ENCODE measurements at places on chromosomes 5 and 9.

DNA sequence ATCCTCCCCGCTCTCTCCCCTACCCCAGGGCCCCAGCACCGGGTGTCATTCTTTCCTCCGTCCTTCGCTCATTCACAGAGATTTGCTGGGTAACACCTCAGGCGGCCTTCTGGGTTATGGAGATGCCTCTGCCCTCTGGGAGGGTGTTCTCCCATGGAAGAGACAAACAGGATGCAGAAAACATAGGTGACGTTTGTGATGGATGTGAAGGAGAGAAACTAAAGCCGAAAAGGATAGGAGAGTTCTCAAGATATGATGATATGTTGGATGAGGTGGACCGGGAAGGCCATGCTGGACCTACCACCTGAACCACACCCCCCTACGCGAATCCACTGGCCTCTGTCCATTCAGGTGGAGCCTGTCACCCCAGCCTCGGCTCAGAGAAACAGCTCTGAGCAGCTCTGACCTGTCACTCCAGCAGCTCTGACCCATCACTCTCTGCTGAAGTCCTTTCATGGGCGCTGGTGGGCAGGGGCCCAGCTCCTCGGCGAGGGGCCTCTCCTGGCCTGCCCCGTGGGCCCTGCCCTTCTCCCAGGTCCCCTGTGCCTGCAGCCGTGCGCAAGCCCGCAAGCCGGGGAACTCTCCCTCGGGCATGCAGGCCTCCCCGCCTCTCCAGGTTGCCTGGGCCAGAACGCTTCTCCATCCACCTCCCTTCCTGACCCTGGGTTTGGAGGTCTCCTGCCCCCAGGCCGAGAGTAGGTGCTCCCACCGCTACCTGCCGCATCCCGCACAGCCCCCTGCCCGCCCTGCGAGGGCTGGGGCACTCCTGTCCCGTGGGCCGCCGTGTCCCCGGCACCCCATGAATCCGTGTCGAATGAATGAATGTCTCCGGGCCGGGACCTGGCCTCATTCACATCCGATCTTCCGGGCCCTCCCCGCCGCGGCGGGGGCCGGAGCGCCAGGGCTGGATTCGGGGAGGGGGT, 717 bp upstream of the NCS1 start:
- peak overlapping the region; percentile 71 for H3K4me3 ChIP-seq
- DNase-seq = no peak
- peaks cover 13% of the 10 kb centered on the region for H3K27me3 ChIP-seq
- peaks cover 15% of the 10 kb centered on the region for H3K4me1 ChIP-seq
- no peak overlapping the region for H3K27ac ChIP-seq
- H3K36me3 ChIP-seq = peaks cover 2% of the 10 kb centered on the region

- no peaks in the 10 kb centered on the region for H3K36me3 ChIP-seq
- DNase-seq = no peak
- H3K4me1 ChIP-seq = peaks cover 41% of the 10 kb centered on the region
Measured at GRCh38 chr9:99103901-99104458, 933 bp upstream of the TGFBR1 start.

DNA sequence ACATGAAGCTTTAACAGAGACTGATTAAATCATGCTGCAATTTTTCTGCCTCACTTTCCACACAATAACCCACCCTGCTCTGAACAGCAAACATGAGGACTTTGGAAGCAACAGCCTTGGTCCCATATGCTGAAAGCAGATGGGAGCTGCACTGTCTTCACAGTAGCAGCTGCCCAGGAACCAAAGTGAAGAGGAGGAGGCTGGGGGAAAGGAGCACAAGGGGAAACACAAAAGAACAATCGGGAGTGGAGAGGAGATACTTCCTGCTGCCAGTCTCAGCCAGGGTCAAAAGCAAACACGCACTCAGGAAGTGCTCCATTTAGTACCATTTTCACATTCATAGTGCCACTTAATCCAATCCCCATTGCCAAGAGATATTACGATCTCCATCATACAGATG, 183.3 kb upstream of the PUM3 start:
- DNase-seq = no peak
- no peak overlapping the region for H3K27ac ChIP-seq
- no peak overlapping the region for H3K4me3 ChIP-seq
- no peaks in the 10 kb centered on the region for H3K36me3 ChIP-seq
- H3K4me1 ChIP-seq = no peaks in the 10 kb centered on the region

DNA sequence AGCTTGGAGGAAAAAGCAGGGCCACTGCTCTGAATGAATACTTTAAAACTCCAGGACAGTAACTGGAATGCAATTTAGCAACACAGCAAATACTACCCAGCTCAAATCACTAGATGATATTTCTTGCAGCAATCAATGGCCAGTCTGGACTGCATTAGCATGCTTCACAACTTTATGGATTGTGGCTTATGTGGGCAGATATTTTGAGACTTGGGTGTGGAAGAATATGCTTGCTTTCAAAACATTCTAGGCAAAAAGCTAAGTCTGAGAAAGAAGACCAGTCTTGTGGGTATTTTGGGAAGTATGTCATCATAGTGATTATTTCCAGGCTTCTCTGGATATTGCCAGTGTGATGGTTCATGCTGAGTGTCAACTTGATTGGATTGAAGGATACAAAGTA, 3.1 kb downstream of the RANBP3L start:
- H3K4me3 ChIP-seq = no peak overlapping the region
- DNase-seq = no peak
- peaks cover 10% of the 10 kb centered on the region for H3K4me1 ChIP-seq
- no peaks in the 10 kb centered on the region for H3K36me3 ChIP-seq
- H3K27ac ChIP-seq = no peak overlapping the region

GRCh38 chr9:83775932-83776331, 41.6 kb downstream of the GKAP1 start:
- no peak for DNase-seq
- no peaks in the 10 kb centered on the region for H3K4me1 ChIP-seq
- no peaks in the 10 kb centered on the region for H3K27me3 ChIP-seq
- H3K27ac ChIP-seq = no peak overlapping the region

- H3K4me1 ChIP-seq = no peaks in the 10 kb centered on the region
- H3K4me3 ChIP-seq = no peak overlapping the region
- H3K27me3 ChIP-seq = peaks cover 8% of the 10 kb centered on the region
- no peaks in the 10 kb centered on the region for H3K36me3 ChIP-seq
- no peak for DNase-seq
Measured at GRCh38 chr5:145887976-145888574, 15.3 kb upstream of the GRXCR2 start.

DNA sequence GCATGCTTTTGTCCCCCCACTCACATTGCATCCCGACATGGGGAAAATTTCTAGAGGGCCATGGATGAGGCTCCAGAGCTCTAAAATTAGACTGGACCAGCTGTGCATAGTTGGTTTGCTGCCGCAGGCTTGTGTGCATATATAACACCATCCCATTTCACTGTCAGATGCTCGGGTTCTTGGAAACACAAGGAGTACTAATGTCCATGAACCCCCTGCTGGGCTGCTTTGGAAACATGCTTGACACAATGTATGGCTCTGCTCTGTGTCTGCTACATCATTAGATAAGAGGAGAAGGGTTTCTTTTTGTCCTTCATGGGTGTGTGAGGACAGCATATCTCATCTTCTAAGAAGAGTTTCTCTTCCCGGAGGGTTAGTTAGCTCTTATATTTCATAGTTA, 292.1 kb upstream of the RORB start:
- no peak overlapping the region for H3K27ac ChIP-seq
- no peaks in the 10 kb centered on the region for H3K27me3 ChIP-seq
- no peaks in the 10 kb centered on the region for H3K36me3 ChIP-seq

DNA sequence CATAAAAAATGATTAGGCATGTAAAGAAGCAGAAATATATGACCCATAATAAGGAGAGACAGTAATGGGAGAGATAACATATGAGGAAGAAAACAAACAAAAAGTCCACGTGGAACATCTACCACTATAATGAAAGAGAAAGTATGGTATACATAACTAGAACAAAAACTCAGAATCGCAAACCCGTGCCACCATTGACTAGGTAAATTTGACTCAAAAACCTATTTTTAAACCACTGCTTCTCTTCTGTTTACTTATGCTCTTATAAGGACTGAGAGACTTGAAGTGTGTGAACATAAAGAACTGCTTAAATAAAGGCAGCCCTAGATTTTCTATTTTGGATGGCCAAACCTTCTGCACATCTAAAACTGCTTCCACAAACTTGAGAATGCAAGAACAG, 330.7 kb downstream of the CAAP1 start:
- no peaks in the 10 kb centered on the region for H3K36me3 ChIP-seq
- no peaks in the 10 kb centered on the region for H3K27me3 ChIP-seq
- H3K27ac ChIP-seq = no peak overlapping the region
- no peak for DNase-seq

DNA sequence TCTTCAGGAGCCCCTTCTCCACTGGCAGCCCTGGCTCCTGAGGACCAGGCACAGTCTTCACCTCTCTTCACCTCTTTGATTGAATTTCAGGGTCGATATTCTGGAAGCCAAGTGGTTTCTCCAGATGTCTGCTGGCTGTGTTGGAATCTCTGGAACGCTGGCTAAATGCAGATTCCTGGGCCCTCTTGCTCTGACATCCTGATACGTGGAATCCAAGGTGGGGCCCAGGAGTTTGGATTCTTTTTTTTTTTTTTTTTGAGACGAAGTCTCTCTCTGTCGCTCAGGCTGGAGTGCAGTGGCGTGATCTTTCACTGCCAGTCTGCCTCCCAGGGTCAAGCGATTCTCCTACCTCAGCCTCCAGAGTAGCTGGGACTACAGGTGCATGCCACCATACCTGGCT, 26.8 kb upstream of the IER5L start:
- no peak for DNase-seq
- H3K36me3 ChIP-seq = no peaks in the 10 kb centered on the region
- H3K27ac ChIP-seq = no peak overlapping the region
- H3K4me1 ChIP-seq = peaks cover 12% of the 10 kb centered on the region

DNA sequence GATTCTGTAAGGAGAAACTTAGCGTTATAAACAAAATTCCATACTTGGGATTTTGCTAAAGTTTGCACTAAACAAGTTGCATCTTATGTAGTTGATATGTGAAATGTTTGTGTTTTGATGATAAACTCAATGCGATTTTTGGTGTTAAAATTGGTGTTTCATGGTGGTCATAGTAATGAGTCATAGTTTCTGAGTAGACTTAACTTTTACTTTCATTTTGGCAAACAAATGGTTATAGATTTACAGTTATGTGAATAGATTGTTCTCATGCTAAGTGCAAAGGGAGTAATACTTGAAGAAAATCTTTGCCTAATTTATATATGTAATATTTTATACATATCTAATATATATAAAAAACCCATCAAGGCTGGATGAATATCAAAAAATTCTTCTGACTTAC, 107.3 kb upstream of the ELAVL2 start:
- no peaks in the 10 kb centered on the region for H3K36me3 ChIP-seq
- no peaks in the 10 kb centered on the region for H3K4me1 ChIP-seq
- H3K27me3 ChIP-seq = no peaks in the 10 kb centered on the region
- no peak overlapping the region for H3K27ac ChIP-seq
- no peak for DNase-seq
